Amniotic epithelial cell (primary cell): ENCODE measurements at places on chromosomes 7 and 10.

- no peak for DNase-seq
Measured at GRCh38 chr10:59077855-59078254, 98.6 kb upstream of the PHYHIPL start.

- DNase-seq, result no peak
Measured at GRCh38 chr10:649798-650440, 39.5 kb downstream of the DIP2C start.

GRCh38 chr10:17423632-17424186 is 30.7 kb downstream of the ST8SIA6 start:
- DNase-seq, result peak; percentile 85

- DNase-seq, result no peak
Measured at GRCh38 chr10:100725071-100725471, 20.3 kb upstream of the PAX2 start.

DNA sequence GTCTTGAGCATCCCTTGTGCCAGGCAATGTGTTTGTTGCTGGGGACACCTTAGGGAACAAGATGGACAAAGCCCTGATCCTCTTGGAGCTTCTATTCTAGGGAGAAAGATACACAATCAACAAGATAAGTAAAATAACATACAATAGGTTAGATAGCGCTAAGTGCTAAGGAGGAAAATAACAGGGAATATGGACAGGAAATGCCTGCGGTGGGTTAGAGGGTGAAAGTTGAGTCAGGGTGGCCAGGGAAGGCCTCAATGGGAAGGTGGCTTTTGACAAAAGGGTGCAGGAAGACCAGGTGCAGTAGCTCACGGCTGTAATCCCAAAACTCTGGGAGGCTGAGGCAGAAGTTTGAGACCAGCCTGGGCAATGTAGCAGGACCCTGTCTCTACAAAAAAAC is 38.3 kb upstream of the MYL10 start:
- DNase-seq, result no peak

DNA sequence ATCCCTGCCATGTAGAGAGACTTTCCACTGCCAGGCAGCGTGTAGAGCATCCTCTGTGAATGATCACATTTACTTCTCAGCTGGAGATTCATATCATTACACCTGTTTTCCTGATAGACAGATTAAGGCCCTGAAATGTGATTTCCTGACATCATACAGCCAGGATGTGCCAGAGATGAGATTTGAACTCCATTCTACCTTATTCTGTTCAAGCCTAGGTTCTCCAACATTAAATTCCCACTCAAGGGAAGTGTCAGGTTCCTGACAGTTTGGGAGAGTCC is 482.1 kb downstream of the RPS24 start:
- no peak for DNase-seq

- no peak for DNase-seq
Measured at GRCh38 chr10:130959752-130960195, 351.7 kb downstream of the TCERG1L start.

DNA sequence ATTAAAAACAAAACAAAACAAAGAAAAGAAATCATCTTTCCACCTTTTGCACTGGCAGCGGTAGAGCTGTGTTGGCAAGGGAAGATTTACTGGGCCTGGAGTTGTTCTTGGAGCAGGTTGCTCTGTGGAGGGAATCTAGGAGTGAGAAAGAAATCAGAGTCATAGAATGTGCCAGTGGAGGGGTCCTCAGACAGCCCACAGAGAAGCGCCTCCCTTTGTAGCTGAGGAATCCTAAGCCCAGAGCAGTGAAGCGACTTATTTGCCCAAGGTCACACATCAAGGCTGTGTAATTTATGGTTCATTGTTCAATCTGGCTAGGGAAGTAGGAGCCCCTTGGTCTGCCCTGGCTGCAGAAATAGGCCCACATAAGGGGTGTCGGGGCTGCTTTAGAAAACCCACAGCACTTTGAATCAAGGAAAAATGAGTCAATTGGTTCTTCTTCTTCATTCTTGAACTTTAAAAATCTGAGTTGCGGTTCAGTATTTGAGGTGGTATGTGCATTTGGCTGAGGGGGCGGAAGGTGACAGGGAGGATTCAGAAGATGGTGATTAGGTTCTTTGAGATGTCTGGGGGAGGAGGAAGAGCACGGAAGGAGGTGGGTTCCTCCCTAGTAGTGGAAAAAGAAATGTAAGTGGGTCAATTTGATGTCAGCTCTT is 253.7 kb downstream of the PTEN start:
- DNase-seq, result peak; percentile 37

GRCh38 chr7:26646336-26647048 is 217.9 kb downstream of the SKAP2 start:
- peak; percentile 42 for DNase-seq

- peak; percentile 65 for DNase-seq
Measured at GRCh38 chr7:100022621-100023020, 7.2 kb downstream of the ZKSCAN1 start.

DNA sequence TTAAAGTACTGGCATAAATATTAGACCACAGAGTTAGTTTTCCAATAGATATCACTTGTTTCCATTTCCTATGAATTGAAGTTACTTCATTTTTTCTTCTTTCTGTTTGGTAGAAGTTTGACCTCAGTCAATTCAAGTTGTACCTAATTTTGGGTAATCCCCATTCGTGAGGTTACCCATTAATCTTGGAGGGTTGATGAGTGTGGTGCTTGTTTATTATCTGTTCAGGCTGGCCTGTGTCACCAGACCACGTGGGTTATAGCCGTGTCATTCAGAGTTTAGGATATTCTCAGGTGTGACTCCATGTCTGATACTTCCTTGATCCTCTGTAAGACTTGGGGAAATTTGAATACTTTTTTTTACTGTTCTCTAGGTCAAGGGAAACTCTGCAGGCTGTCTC is 133.9 kb upstream of the TPK1 start:
- no peak for DNase-seq

DNA sequence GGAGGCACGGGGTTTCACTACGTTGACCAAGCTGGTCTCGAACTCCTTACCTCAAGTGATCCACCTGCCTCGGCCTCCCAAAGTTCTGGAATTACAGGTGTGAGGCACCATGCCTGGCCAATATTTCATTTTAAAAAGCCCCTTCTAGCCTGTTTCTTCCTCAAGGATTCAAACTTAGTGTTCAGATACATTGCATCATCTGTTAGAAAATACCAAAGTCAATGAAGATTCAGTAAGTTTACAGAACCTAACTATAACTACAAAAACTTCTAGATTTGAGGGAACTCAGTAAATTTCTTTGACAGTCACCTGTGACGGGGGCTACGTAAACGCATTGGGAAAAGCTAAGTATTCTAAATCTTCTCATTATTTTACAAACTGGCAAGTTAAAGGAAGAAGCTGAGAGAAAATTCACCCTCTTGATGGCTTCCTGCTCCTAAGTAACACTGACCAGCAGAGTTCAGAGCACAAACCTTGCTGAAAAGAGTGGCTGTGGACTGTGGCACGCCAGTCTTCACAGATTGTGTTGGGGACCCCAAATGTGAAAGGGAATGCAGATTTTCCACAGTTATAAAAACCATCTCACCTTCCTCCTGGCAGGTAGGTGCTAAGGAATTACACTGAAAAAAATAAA is 162.2 kb downstream of the PKD1L1 start:
- DNase-seq, result no peak

- DNase-seq, result no peak
Measured at GRCh38 chr7:11473807-11474424, 358.1 kb downstream of the THSD7A start.

- peak; percentile 7 for DNase-seq
Measured at GRCh38 chr10:118106426-118106825, 59.7 kb upstream of the RAB11FIP2 start.

GRCh38 chr7:158811461-158811860 is 17.8 kb downstream of the ESYT2 start:
- DNase-seq, result peak; percentile 98

- DNase-seq, result no peak
Measured at GRCh38 chr7:149776289-149776688, 2.9 kb upstream of the ZNF467 start.

- no peak for DNase-seq
Measured at GRCh38 chr10:121493521-121493920, 104.7 kb downstream of the FGFR2 start.

- DNase-seq, result no peak
Measured at GRCh38 chr7:86485827-86486226, 157.9 kb upstream of the GRM3 start.

GRCh38 chr7:27936047-27936767 is 196.2 kb downstream of the TAX1BP1 start:
- no peak for DNase-seq

- peak; percentile 88 for DNase-seq
Measured at GRCh38 chr7:28358423-28358868, 53.9 kb upstream of the CREB5 start.

- no peak for DNase-seq
Measured at GRCh38 chr7:125512373-125512772, 582.7 kb upstream of the POT1 start.

DNA sequence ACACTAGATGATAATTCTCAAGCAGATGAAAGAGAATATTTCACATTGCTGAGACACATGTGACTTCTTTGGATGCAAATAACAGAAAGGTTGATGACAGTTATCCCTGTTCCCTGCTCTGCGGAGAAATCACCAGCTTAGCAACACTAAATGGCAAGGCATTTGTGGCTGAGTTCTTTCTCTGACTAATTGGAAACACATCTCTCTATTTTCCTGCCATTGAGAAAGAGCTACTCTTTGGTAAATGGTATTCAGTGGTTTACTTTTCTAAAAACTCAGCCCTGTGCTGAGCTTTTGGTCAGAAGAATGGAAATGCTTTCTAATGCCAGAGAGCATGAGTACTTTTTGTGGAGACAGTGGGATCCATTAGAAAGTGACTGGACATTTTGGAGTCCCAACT is 771.4 kb downstream of the LRMDA start:
- peak; percentile 82 for DNase-seq

GRCh38 chr10:11335881-11336430 is 275.5 kb downstream of the USP6NL start:
- no peak for DNase-seq

DNA sequence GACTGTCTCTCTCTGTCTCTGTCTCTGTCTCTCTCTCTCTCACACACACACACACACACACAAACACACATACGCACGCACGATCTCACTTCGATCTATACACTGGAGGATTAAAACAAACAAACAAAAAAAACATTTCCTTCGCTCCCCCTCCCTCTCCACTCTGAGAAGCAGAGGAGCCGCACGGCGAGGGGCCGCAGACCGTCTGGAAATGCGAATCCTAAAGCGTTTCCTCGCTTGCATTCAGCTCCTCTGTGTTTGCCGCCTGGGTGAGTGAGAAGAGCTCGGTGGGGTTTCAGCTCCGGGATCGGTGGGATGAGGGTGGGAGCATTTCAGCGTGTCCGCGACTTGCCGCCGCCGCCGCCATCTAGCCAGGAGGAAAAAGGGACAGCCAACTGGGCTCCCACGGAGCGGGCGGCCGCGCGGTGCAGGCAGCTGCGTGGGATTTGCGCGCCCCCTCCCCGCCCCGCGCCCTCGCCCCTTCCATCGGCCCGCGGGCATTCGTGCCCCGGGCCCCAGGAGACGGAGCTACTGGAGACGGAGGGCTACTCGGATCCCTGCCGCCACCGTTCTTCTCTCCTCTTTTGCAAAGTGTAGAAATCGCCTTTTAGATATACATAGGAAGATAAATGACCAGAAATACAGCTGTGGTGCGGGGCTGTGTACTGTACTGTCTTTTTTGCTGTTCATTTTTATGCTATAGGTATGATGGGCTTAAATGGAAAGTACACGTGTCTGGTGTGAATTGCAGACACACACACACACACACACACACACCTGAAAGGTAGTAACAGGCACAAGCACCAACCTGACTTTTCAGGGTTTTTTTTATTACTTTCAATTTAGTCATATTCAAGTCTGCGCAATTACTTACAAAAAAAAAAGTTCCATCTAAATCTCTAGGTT is 581 bp downstream of the PTPRZ1 start:
- DNase-seq, result no peak

DNA sequence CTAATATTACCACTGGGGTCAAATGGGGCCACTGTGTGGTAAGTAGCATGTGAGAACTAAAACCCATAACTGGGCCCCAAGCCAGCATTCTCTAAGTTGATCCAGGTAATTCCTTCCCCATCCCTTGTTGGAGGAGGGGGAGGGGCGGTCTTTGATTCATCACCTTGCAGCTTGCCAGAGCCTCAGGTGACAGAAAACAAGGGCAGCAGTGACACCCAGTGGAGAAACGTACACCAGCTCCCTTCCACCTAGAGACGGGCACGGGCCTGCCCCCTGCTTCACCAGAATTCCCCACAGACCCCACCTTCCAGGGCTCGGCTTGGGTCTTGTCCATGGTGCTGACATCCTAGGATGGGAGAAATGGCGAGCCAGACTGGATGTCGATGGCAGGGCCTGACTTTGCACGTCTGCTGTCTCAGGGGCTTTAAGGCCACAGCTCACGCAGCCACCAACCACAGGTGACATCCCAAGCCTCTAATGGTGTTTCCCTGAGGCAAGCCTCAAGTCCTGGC is 102.0 kb downstream of the STRA8 start:
- peak; percentile 56 for DNase-seq

DNA sequence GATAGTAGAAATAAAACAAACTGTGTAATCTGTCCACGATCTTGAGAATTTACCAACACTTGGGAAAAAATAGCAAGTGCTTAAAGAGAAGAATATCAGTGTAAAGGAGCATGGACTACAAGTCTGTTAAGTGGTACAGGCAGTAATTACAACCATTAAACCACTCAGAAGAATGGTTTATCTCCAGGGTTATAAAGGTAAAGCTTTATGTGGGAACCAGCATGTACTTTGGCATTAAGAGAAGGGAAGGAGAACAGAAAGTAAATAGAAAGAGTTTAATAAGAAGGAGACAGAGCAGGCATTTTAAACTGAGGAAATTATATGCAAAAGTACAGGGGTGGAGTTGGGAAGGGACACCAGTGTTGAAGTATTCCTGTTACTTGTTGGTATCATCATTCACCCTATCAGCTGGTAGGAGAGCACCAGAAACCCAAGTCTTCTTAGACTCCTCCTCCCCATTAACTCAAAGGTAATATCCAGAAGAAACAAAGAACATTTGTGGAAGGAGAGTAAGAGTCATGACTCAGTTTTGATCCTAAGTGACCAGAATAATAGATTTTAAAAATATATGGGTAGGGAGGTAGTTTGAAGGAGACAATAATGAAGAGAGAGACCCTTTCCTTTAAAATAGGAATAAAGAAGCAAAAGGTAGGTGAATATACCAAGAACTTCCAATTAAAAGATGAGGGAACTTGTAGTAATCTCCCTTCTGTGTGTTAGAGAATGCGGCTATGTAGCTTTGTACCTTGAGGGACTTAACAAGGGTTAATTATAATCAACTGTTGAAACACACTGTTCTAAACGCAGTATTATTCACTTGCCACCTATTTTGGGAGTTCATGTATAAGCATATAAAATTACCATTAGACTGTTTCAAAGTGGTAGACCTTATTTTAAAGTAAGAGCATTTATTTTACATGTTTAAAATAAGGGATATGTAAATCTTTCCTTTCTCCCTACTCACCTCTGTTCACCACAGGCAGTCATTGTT is 92.1 kb upstream of the STRIP2 start:
- no peak for DNase-seq

- DNase-seq, result no peak
Measured at GRCh38 chr10:77421591-77421990, 216.0 kb downstream of the KCNMA1 start.

DNA sequence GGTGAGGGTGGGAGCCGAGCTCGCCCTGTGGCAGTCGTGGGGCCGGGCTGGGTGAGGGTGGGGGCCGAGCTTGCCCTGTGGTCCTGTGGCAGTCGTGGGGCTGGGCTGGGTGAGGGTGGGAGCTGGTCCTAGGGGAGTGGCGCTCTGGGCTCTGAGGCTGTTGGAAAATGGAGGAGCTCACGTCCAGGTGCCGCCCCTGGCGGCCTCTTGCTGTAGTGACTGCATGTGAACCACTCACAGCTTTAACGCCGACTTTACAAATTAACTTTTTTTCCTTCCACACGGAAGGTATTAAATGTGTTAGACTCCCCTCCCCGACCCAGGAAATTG is 312.6 kb downstream of the WDR37 start:
- DNase-seq, result no peak

GRCh38 chr10:94963901-94964300 is 25.4 kb downstream of the CYP2C9 start:
- DNase-seq, result peak; percentile 11
